ENCODE measurements at places on chromosomes 2 and 18. TPM values are rescaled to one million over a fixed set of nuclear protein-coding genes. Genes with fewer than 3 reads are reported as not detected.

The ACTG2 gene
- total RNA-seq = 37.9 TPM

The GKN2 gene
- 77.2 TPM for total RNA-seq

GRCh38 chr18:22044474-22045220 is 124.7 kb upstream of the GATA6 start:
- no peaks in the 10 kb centered on the region for H3K27me3 ChIP-seq
- H3K4me1 ChIP-seq = no peaks in the 10 kb centered on the region
- no peak overlapping the region for H3K4me3 ChIP-seq
- DNase-seq = no peak
- H3K27ac ChIP-seq = no peak overlapping the region
- no peaks in the 10 kb centered on the region for H3K36me3 ChIP-seq

GRCh38 chr18:24695168-24695567 is 234.7 kb downstream of the HRH4 start:
- no peaks in the 10 kb centered on the region for H3K36me3 ChIP-seq
- DNase-seq = no peak
- no peak overlapping the region for H3K4me3 ChIP-seq

GRCh38 chr2:205967391-205968075 is 118.4 kb downstream of the INO80D start:
- H3K27me3 ChIP-seq = no peaks in the 10 kb centered on the region
- H3K36me3 ChIP-seq = no peaks in the 10 kb centered on the region
- DNase-seq = no peak
- no peaks in the 10 kb centered on the region for H3K4me1 ChIP-seq
- H3K27ac ChIP-seq = no peak overlapping the region

GRCh38 chr2:28681158-28681571 is 70.5 kb upstream of the PPP1CB start:
- no peaks in the 10 kb centered on the region for H3K36me3 ChIP-seq
- no peak overlapping the region for H3K4me3 ChIP-seq
- H3K4me1 ChIP-seq = peaks cover 22% of the 10 kb centered on the region

GRCh38 chr18:36630917-36631316 is 197.9 kb downstream of the TPGS2 start:
- H3K27me3 ChIP-seq = no peaks in the 10 kb centered on the region
- no peaks in the 10 kb centered on the region for H3K36me3 ChIP-seq
- H3K4me3 ChIP-seq = no peak overlapping the region
- DNase-seq = no peak
- H3K4me1 ChIP-seq = peaks cover 4% of the 10 kb centered on the region

DNA sequence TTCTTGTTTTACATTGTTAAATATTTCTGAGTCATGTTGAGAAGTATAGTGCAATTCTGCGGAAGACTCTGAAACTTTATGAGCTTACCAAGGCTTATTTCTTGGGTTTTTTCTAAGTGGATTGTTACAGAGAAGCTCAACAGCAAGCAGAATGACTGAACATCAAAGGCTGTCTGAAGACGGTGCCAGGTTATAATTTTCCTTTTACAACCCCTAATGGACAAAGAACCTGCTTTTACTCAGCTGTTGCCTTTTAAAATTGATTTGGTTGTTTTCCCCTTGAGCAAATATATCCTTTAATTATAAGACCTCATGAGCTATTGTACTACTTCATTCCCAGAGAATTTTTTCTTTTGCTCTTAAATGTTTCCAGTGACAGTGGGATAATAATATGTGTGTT is 41.6 kb downstream of the LAMA3 start:
- DNase-seq = no peak
- no peaks in the 10 kb centered on the region for H3K36me3 ChIP-seq
- H3K4me1 ChIP-seq = no peaks in the 10 kb centered on the region
- H3K27ac ChIP-seq = no peak overlapping the region
- no peak overlapping the region for H3K4me3 ChIP-seq

Data from upper lobe of right lung (tissue), 1 donor.